Endodermal cell (in vitro differentiated cells): ENCODE measurements at places on chromosomes 7 and 10.

- no peak for DNase-seq
Measured at GRCh38 chr10:127892743-127893142, at the start of gene CLRN3. CLRN3 (minus strand) TSS chr10:127892941; CDS start chr10:127892784, 157 bp downstream.

DNA sequence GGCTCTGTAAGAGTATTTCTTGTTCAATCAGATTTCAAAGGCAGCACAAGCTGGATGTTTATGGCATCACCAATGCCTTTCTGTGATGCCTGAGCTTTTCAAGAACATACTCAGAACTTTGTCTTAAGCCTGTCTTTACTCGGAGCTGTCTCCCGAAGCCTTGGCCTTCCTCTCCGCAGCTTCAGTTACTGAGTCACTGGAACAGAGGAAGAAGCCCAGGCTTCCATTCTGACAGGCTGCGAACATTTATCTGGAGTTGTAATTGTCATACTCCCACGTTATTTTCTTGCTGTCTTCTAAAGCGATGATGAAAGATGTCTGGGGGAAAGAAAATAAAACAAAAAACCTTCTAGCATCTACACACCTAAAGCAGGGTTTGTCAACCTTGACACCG is 43.9 kb downstream of the GRK5 start:
- no peak for DNase-seq

DNA sequence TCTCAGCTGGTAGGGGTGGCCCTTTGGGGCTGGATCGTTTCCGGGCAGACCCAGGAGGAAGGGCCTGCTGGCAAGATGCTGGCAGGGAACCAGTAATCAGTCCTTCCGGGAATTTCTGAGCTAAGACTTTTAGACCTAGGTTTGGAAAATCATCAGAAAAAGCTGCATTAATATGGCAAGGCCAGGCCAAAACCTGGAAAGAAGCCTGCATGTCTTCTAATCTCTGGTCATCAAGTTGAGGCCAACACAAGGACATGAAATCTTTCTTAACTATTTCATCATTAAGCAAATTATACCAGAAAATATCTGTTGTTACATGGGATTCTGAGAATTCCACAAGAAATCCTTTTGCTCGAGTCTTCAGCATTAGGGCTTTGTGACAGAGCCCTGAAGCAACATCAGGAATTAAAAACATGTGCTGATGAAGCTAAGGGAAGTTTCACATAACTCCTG is 19.9 kb downstream of the CPA1 start:
- DNase-seq: no peak

GRCh38 chr10:132462463-132463332 is 65.7 kb downstream of the PWWP2B start:
- peak; percentile 43 for DNase-seq

DNA sequence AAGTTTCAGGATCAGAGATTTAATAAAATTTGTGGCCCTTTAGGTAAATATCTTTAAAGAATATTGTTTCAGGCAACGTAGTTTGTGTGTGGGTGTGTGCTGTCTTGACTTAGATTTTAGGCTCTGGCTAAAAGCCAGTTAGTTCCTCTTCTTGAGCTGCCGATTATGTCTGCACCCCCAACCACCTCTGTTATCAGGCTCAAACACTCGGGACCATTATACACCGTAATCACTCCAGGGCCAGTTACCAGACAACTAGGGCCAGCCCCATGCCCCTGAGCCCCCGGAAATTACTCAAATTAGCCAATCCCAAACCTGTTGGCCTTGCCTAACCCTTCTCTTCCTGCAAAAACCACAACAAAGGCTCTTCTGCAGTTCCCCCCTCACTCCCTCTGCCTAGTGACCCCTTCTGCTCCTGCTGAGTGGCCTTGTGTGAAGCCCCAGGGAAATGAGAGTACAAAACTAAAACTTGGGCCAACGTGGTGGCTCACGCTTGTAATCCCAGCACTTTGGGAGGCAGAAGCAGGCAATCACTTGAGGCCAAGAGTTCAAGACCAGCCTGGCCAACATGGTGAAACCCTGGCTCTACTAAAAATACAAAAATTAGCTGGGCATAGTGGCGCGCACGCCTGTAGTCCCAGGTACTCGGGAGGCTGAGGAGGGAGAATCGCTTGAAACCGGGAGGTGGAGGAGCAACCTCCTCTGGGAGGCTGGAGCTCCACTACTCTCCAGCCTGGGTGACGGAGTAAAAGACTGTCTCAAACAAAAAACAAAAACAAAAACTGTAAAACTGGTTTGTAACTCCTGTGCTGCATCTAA is 9.2 kb upstream of the HNRNPF start:
- DNase-seq: no peak

DNA sequence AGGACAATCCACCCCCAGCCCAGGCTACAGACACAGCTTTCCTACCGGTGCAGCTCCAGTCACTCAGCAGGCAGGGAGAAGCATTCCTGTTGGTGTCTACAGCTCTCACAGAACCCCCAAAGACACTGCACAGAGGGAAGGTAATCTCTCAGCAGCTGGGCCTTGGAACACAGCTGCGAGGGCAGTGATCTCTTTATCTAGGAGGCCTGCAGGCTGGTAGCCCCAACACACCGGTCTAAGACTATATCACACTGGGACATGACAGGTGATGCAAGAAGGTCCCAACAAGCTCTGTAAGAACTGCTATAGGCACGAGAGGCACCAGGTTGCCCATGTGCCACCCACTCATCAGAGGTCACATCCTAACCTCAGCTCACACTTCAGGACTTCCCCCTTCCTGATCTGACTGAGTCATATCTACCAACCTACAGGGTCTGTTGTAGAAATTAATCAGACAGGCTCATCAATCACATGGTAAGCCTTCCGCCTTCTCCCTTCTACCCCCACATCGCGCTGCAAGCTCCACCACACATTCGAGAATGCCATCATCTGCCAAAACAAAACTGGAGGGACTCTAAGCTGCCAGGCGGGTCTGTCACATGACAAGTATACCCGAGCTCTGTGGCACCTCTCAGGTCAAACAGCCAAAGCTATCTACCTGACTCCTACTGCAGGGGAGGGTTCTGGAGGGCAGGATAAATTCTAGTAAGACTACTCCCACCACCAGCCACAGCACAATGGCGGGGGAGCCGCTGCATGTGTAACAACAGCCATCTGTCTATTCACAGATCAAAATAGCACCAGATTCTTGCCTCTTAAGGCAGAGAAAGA is 26.1 kb downstream of the FAM53B start:
- DNase-seq: no peak

DNA sequence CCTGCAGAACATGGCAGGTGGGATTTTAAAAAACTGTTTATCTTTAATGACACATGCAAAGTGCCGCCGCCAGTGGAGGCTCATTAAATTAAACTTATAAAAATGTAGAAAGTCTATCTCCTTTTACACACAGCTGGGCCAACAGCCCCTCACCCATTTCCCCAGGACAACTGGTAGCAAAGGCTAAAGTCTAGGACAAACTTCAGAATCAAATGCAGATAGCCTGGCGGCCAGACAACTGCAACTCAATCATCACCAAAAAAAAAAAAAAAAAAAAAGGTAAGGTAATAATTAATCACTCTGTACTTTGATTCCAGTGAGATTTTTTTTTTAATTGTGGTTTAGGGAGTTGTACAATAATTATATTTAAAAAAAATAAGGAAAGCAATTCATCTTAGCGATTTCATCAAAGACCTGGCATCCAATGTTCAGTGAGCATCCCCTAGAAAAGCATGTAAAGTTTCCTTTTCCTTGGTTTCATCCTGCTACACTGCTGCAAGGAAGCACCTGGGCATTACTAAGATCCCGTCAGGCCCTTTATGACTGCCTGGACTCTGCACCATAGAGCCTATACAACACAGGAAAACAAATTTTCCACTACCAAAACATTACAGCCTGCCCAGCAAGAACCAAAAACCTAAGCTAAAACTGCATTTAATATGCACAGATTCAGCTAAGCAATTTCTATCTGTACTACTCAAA is 98.5 kb downstream of the GRB10 start:
- peak; percentile 5 for DNase-seq

DNA sequence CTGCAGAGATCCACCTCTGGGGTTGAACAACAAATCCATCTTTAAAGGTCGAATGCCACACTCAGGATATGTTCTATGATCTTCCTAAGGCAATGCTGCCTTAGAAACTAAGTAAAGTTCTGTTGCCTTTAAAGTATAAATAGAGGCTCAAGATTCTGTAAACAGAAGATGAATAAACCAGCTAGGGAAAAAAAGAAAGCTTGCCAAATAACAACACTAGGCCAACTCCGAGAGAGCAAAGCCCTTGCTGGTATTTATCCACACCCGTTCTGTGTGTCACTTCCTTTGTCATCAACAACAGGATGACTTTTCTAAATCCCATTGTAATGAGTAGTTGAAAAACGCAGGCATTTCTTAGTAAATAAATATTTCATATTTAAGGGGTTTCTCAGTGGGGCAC is 330.0 kb upstream of the GLI3 start:
- DNase-seq: no peak

- DNase-seq: no peak
Measured at GRCh38 chr10:12808014-12808613, 193.4 kb downstream of the CCDC3 start.

DNA sequence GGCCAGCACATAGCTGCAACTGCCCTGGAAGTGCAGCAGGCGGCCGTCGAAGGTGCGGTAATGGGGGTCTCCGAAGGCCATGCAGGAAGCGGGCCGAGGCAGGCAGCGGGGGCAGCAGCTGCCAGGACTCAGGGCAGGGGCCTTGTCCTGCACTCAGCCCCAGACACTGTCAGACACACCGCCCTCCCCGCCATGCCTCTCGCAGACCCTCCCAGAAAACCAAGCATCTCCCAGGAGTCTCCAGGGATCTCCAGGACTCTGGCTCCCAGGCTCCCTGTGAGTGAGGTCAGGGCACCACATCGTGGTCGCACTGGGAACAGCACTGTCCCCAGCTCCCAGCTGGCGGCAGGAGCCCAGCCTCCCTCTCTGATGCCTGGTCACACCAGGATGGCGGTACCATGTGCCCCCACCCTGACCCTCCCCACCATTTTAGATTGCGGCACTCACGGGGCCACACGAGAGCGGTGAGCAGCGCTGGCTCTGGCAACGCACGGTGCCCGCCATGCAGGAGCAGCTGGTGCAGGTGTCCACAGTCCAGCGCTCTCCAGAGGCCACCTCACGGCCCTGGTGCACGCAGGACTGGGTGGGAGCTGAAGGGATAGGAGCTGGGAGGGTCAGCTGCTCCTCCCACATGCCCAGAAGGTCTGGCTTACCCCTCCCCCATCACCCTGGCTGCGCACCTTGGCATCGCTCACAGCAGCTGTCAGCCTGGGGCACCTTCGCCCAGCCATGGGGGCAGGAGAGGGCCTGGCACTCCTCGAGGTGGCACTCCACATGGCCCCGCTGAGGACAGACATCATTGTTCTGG is 17.5 kb downstream of the ATP6V1F start:
- peak; percentile 94 for DNase-seq

- peak; percentile 33 for DNase-seq
Measured at GRCh38 chr7:159083698-159084068, 61.0 kb downstream of the VIPR2 start.

- DNase-seq: no peak
Measured at GRCh38 chr10:77732213-77733003, 94.8 kb upstream of the KCNMA1 start.

- DNase-seq: no peak
Measured at GRCh38 chr7:21562385-21562784, 19.5 kb downstream of the DNAH11 start.

- DNase-seq: no peak
Measured at GRCh38 chr7:109549471-109550193, 980.0 kb downstream of the DNAJB9 start.

DNA sequence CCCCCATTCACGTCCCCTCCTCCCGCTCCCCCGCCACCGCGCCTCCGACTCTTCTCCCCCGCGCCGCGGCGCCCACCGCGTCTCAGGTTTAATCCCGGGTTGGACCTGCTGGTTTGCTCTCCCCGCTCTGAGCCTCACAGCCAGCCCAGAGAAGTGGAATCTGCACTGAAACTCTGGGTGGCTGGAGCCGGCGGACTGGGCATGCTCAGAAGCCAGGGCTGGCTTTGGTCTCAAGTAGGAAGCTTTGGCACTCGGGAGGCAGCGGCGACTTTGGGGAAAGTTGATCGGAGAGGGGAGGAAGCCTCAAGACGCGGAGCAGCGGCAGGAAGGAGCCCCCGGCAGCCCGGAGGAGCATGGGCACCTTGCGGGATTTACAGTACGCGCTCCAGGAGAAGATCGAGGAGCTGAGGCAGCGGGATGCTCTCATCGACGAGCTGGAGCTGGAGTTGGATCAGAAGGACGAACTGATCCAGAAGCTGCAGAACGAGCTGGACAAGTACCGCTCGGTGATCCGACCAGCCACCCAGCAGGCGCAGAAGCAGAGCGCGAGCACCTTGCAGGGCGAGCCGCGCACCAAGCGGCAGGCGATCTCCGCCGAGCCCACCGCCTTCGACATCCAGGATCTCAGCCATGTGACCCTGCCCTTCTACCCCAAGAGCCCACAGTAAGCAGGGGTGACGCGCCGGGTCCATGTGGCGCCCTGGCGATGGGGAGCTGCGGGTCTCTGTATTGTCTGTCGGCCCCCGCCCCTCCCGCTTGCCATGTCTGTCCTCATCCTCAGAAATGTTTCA is at the start of gene PRKG1:
TSS of gene PRKG1 (plus strand) at position 250 of the 791 bp plus-strand sequence.
- DNase-seq: peak; percentile 94
